SJCRH30 (cell line): ENCODE measurements at places on chromosomes 12 and 14. TPM values are rescaled to one million over a fixed set of nuclear protein-coding genes. Genes with fewer than 3 reads are reported as not detected.

DNA sequence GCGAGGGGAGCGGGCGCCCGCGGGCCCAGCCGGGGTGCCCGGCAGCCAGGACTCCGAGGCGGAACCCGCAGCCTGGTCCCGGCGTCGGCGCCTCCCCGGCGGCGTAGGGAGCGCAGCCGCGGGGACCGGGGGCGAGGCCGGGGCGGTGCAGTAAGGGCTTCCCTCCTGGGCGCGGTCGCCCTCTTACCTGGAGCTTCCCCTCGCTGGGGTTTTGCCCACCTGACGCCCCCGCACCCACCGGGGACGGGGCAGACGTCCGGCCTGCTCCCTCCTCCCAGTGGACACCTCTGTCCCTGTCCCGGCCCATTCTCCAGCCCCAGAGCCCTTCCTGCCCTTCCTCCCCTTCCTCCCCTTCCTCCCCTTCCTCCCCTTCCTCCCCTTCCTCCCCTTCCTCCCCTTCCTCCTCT lies 413 bp upstream of the TUBA1C start:
- DNase-seq: no peak

- no peak for DNase-seq
Measured at GRCh38 chr12:87317302-87317701, 711.9 kb downstream of the C12orf50 start.

ADCY6 gene
- total RNA-seq: 16.1 and 18.7 TPM in 2 replicates

- DNase-seq: no peak
Measured at GRCh38 chr12:59650588-59651228, 54.9 kb downstream of the SLC16A7 start.

NOS1 gene
- 119 and 131 TPM in 2 replicates for total RNA-seq

- no peak for DNase-seq
Measured at GRCh38 chr14:66918527-66918926, 270.7 kb upstream of the GARIN2 start.
